BJ (cell line): ENCODE measurements at places on chromosomes 3 and 15. TPM values are rescaled to one million over a fixed set of nuclear protein-coding genes. Genes with fewer than 3 reads are reported as not detected.

Gene IGDCC3
- polyA plus RNA-seq: not detected in 2 replicates

Gene KBTBD12
- not detected in 2 replicates for polyA plus RNA-seq

Gene EPB42
- not detected in 2 replicates for polyA plus RNA-seq

Gene PEX5L
- polyA plus RNA-seq: not detected in 2 replicates

Gene BFSP2
- polyA plus RNA-seq: not detected in 2 replicates

Gene UROC1
- not detected in 2 replicates for polyA plus RNA-seq

Gene CD86
- not detected in 2 replicates for polyA plus RNA-seq
